LHCN-M2 (cell line): ENCODE measurements at places on chromosomes 7 and 10. TPM values are rescaled to one million over a fixed set of nuclear protein-coding genes. Genes with fewer than 3 reads are reported as not detected.

Gene IQUB
- total RNA-seq, result 0.26 and 0.29 TPM in 2 replicates

Gene NKX1-2
- total RNA-seq, result not detected in 2 replicates

DNA sequence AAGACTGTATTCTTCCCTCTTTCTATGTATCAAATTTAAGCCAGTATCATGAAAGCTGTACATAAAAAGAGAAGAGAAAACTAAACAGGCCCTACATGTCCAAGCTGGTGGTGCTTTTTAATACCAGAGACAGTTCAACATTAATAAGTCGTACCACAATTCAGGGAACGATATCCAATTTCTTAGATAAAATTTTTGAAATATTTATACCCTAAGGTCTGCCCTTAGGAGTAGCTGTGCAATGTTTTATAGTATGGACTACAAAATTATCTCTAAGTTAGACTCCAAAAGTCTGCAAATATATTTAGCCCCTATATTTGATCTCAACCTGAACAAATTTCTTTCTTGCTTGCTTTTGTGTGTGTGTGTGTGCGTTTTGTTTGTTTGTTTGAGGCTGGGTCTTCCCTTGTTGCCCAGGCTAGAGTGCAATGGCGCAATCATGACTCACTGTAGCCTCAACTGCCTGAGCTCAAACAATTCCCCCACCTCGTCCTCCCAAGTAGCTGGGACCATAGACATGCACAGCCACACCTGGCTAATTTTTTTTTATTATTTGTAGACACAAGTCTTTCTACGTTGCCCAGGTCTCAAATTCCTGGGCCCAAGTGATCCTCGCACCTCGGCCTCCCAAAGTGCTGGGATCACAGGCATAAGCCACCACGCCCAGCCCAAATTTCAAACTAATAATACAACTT is 13.2 kb downstream of the ARHGAP19 start:
- peak; percentile 63 for DNase-seq

Gene VIPR2
- not detected in 2 replicates for total RNA-seq

Gene COMTD1
- 11.5 and 11.7 TPM in 2 replicates for total RNA-seq

Gene HOXA5
- 8.6 and 9.4 TPM in 2 replicates for total RNA-seq

GRCh38 chr7:121558288-121558687 is 162.2 kb upstream of the FAM3C start:
- no peak for DNase-seq

Gene FAM13C
- total RNA-seq, result 19.0 and 20.4 TPM in 2 replicates

DNA sequence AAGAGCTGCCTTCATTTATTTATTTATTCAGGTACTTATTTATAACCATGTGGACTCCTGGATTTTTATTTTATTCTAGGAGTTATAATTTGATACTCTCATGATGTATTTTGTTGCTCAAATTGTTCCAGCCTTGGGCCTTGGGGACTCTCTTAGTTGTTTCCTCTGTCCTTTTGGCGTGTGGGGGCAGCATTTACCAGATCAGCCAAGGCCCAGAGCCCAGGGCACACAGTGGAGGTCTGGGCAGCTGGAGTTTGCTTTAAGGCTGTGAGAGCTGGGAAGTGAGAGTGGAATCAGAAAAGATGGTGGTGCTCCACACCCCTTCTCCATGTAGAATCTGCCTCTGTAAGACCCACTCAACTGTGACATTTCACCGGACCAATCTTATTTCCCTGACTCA is 398.9 kb downstream of the RPS24 start:
- no peak for DNase-seq

GRCh38 chr10:99396471-99396870 is 34.0 kb downstream of the GOT1 start:
- peak; percentile 85 for DNase-seq

Gene SOSTDC1
- total RNA-seq, result not detected in 2 replicates

DNA sequence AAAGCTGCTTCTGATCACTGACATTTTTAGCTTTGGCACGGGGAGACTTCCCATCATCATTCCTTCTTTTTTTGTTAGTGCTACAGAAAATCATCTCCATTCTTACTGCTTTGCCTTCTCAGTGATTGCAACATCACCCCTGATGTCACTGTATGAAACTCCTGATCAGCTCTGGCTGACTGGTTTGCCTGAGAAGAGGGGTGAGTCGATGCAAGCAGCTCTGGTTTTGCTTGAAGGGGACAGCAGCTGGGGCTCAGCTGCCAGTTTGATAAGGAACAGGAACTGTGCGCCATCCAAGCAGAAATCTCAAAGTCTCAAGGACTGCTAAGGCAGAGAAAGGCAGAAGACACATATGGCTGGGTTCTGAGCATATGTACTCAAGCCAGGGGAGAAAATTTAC is 808.5 kb upstream of the CELF2 start:
- peak; percentile 61 for DNase-seq
